ENCODE measurements at places on chromosomes 12 and 14.

GRCh38 chr12:47509398-47509851 lies 196.4 kb downstream of the RPAP3 start:
- DNase-seq, result peak; percentile 80

- DNase-seq, result no peak
Measured at GRCh38 chr14:52329678-52330369, 15.7 kb downstream of the PTGER2 start.

DNA sequence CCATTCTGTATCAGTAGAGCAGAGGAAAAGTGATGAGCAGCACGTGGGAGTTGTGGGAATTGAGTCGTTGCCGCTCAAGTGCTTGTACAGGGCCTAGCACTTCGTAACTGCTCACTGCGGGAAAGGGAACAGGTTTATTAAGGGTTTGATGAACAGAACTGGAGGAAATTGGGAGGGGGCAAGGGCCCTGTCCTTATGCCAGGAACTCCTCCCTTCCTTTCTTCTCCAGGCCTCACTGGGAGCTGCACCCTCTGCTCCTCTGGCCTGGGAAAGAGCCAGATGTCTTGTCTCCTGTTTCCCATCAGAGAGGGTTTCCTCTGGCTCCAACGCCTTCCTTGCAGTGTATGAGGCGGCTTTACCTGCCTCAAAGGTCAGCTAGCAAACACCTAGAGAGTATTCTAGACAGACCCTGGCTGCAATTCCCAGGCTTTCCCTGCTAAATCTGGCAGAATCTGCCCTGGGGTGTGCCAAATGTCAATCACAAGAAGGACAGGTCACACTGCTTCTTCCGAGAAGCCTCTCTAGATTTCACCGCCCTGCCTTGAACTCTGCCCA lies 78.4 kb downstream of the NTF3 start:
- DNase-seq, result no peak

- no peak for DNase-seq
Measured at GRCh38 chr12:130434560-130434959, 96.9 kb downstream of the PIWIL1 start.

GRCh38 chr14:94707494-94707893 lies 62.4 kb downstream of the GSC start:
- DNase-seq, result no peak

DNA sequence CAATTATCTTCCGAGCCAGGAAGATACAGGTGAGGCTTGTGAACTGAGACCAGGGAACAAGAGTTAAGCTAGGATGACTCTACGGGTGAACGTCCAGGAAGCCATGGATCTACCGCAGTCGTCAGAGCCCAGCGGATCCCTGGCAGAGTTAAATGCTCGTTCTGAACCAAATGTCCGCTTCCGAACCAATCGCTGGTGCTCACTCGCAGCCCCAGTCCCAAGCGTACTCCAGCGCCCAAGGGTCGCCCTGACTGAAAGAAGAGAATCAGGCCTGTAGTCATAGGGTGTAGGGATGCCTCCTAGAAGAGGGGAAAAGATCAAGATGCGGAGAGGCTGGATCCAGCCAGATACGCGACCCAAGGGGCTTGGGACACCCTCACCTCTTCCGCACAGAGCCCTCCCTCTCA lies 283 bp downstream of the VIPAS39 start:
- peak; percentile 26 for DNase-seq

DNA sequence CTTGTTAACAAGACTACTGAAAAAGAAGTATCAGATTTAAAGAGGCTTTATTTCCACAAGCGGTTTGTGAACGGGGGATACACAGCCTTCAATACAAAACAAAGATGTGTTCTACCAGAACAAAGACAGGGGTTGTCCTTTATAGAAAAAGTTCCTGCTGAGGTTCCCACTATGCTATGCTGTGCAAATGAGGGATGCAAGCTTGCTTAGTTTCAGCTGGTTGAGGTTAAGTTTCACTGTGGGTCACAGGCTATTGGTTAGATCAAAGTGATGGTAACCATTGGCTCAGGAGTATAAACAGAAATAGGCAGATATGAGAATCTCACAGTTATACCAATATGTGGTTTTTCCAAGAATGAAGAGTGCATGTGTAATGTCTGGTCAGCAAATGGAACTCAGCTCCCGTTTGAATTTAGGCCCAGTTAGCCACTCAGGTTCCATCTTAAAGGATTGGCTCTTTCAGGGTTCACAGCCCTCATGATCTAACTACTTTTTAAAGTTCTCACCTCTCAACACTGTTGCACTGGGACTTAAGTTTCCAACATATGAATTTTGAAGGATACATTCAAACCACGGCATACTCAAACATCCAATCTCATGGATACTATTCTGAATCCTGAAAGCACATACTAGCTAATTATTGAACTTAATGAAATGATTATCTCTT lies 215.4 kb upstream of the DCN start:
- DNase-seq, result no peak

DNA sequence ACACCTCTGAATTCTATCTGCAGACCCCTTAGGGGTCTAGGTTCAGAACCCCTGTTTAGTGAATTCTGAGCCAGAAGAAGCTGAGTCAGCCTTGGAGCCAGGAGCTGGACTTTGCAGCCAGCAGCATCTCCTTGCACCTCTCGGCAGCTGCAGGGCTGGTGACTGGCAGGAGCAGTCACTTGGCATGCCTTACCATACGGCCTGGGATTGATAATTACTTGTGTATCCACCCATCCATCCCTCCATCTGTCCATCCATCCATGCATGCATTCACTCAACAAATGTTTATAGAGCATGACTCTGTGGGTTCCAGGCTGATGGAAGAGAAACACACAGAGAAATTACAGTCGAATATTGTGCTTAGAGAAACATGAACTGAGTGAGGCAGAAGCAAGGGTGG lies 67.5 kb upstream of the PRIMA1 start:
- DNase-seq, result no peak

- no peak for DNase-seq
Measured at GRCh38 chr12:15265875-15266274, 44.7 kb upstream of the RERG start.

All from AG08395 (cell line).